MG63 (cell line): ENCODE measurements at places on chromosomes 3 and 15. TPM values are rescaled to one million over a fixed set of nuclear protein-coding genes. Genes with fewer than 3 reads are reported as not detected.

The CPNE9 gene
- not detected in 2 replicates for total RNA-seq

The MESP2 gene
- total RNA-seq, result 1.8 TPM in 1 of 2 replicates, not detected in the other

The ADCY5 gene
- total RNA-seq, result not detected in 2 replicates

The CSPG5 gene
- 0.96 and 1.8 TPM in 2 replicates for total RNA-seq

The IL16 gene
- 0.10 and 2.3 TPM in 2 replicates for total RNA-seq

The PLCL2 gene
- 6.2 and 9.6 TPM in 2 replicates for total RNA-seq

The ACTL6A gene
- 152 and 159 TPM in 2 replicates for total RNA-seq

The VPS18 gene
- 14.0 and 24.8 TPM in 2 replicates for total RNA-seq

The PAK6 gene
- total RNA-seq, result 3.9 TPM in 1 of 2 replicates, not detected in the other

The ANKRD34C gene
- total RNA-seq, result not detected in 2 replicates

The SLC9C1 gene
- total RNA-seq, result not detected in 2 replicates

The VEPH1 gene
- total RNA-seq, result not detected in 2 replicates

The PCSK6 gene
- 31.3 and 48.8 TPM in 2 replicates for total RNA-seq

The TLR9 gene
- not detected in 2 replicates for total RNA-seq

The OSTN gene
- not detected in 2 replicates for total RNA-seq

The GRK7 gene
- total RNA-seq, result not detected in 2 replicates

The IL5RA gene
- not detected in 2 replicates for total RNA-seq

The FSIP1 gene
- 2.0 and 3.3 TPM in 2 replicates for total RNA-seq

The LRRC31 gene
- total RNA-seq, result not detected in 2 replicates

The GOLGA6L6 gene
- not detected in 2 replicates for total RNA-seq

The MNS1 gene
- 10.9 and 17.7 TPM in 2 replicates for total RNA-seq

The GOLGA6D gene
- total RNA-seq, result not detected in 2 replicates

The SERINC4 gene
- total RNA-seq, result not detected in 2 replicates

The CHST14 gene
- 12.4 and 12.5 TPM in 2 replicates for total RNA-seq

The TMEM207 gene
- total RNA-seq, result not detected in 2 replicates

The PXK gene
- 25.7 and 34.8 TPM in 2 replicates for total RNA-seq
